ENCODE measurements at places on chromosomes 6 and 20.

GRCh38 chr6:38571721-38572120, 68.0 kb downstream of the BTBD9 start:
- no peak for DNase-seq

GRCh38 chr20:43690943-43691598, 24.2 kb downstream of the MYBL2 start:
- no peak for DNase-seq

DNA sequence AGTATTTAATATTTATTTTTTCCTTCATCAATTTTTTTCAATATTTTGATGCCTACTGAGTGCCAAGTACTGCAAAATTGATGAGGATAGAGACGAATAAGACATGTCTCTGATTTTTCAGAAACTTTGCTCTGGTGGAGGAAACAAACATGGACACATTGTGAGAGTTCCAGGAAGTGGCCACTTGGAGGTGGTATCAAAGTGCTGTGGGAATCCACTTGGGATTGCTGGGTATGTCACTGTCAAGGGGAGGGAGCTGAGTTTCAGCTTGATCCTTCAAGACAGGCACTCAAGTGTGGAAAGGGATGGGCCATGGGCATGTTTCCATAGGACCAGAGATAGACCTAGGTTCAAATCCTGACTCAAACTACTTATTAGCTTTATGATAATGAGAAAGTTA, 24.5 kb upstream of the ABCC10 start:
- no peak for DNase-seq

- no peak for DNase-seq
Measured at GRCh38 chr6:152575621-152576150, 61.5 kb downstream of the SYNE1 start.

GRCh38 chr6:25202504-25202903, 76.7 kb upstream of the CARMIL1 start:
- DNase-seq: no peak

- DNase-seq: no peak
Measured at GRCh38 chr6:18451756-18452155, 64.6 kb downstream of the RNF144B start.

DNA sequence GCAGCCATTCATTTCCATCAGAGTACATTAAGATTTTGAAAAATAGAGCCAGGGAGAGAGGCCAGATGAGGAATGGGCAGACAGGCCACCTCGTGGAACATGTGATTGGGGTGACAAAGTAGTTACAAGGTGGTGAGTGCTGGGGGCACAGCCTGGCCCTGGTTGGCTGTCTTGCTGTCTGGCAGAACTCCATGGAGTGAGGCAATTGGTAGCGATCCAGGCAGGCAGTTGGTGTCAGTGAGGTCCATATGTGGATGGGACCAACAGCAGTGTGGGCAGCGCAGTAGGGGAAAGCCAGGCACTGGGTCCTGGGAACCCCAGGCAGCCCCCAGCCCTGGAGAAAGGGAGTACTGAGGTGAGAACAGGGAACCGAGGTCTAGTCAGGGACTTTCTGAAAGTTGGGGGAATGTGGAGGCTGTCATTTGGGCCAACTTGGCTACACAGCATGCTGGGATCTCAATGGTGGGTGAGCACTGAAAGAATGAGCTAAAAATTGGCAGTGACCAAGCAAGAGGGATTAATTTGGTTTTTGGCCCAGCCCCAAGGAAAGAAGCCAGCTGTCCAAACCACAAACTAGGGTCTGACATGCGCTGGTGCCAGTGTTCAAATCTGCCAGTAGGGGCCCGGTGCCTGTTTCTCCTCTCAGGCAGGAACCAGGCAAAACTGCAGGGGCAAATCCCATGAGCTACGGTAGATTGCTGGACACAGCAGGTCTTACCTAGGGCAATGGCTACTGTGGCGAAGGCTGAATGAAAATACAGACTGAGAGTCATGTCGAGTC, 61.4 kb upstream of the E2F3 start:
- no peak for DNase-seq

DNA sequence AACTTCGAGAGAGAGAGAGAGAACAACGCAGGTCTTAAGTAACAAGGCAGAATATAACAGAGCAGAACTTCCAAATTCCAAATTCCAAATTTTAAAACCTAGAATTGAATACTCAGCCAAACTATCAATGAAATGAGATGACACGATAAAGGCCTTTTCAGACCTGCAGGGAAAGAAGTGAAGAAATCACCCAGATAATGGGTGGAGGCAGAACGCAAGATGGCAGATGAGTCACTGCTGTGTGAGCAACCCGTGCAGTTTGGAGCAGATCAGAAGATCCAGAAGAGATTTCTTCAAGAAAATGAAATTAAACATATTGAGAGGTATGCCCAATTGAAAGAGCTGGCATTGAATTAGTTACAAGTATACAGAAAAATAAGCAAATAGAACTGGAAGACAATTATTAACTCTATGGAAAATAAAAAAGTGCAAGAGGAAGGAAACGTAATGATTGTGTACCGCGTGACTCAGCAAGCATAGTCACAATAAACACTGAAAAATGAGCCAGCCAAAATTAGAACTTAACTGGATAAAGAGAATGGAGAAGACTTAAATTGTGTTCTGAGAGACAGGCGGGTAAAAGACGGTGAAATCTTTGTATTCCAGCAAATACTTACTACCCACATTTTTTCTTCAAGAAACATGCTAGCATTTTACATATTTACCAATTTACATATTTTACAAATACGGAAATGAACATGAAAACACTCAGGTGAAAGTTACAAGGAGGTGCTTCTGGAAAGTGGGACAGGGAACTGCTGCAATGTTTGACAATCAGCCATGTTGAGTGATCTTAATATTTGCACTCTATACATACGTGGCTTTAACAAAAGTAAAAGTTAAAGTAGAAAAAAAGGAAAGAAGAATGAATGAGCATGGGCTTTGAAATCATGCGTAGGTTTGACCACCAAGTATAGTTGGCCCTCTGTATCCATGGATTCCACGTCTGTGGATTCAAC, 87.9 kb upstream of the CDYL start:
- no peak for DNase-seq

GRCh38 chr20:7792150-7792869, 147.9 kb downstream of the HAO1 start:
- DNase-seq: no peak

GRCh38 chr6:3085074-3085473, 16.8 kb downstream of the RIPK1 start:
- no peak for DNase-seq

DNA sequence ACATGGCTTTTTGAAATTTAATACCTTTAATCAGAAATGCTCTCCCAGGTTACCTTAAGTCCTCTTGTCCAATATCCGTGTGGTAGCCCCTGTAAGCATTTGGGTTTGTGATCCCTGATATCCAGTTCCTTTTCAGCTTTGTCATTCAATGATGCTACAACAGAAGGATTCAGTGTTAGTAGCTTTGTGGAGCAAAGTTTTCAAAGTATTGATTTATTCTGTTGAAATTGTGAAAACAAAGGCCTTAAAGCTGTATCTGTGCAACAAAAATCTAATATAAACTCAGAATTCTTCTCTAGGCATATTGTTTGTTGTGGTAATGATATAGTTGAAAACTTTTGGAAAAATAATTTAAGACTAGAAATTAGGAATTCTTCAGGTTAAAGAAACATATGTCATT, 91.9 kb downstream of the ADGRB3 start:
- no peak for DNase-seq

GRCh38 chr20:16433293-16433580, 140.0 kb downstream of the KIF16B start:
- no peak for DNase-seq

- DNase-seq: no peak
Measured at GRCh38 chr20:9195031-9195430, 126.1 kb downstream of the PLCB4 start.

DNA sequence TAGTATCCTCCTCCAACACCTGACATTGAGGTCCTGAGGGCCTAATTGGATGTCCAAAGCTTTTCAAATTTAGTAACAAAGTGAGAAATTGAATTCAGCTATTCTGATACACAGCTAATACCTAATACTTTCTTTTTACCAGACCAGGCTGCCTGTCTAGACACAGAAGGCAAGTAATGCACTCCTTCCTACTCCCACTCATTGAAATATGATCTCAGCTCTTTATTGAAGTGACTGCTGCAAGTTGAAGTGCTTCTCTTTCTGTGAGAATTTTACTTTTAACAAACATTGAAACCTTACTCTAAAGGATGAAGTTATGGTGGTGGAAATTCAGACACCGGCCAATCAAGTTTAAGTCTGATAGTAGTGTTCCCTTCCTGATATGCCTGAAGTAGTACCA, 90.8 kb upstream of the OGFRL1 start:
- no peak for DNase-seq

DNA sequence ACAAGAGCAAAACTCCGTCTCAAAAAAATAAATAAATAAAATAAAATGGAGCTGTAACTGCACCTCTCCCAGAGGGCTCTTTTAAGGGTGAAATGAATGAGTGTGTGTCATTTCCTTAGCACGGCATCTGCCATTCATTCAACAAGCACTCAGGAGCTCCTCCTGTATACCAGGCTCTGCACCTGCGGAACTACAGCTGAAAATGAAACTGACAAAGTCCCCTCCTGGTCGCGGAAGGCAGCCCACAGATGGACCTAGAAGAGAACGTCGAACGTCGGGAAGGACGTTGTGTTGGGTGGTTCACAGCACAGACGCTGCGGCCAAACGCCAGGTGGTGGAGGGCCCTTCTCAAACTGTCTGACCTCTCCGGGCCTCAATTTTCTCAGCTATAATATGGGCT, 256.4 kb downstream of the TFAP2C start:
- no peak for DNase-seq

GRCh38 chr6:2616811-2617210, 133.9 kb downstream of the MYLK4 start:
- DNase-seq: no peak

DNA sequence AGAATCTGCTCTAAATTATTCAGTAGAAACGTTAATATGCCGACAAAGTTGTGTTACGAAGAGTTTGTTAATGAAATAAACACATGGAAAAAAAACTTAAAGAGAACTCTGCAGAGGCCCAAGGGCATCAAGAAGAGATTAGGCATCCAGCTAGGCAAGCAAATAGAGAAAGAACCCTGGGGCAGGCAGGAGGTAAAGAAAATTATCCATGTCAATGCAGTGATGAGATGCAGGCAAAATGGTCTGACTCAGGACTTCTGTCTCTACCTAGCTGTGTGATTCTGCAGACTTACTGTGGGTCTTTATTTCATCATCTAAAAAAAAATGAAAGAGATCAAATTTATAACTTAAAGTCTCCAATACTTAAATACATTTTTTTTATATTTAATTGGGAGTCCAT, 448.0 kb downstream of the HAO1 start:
- no peak for DNase-seq

DNA sequence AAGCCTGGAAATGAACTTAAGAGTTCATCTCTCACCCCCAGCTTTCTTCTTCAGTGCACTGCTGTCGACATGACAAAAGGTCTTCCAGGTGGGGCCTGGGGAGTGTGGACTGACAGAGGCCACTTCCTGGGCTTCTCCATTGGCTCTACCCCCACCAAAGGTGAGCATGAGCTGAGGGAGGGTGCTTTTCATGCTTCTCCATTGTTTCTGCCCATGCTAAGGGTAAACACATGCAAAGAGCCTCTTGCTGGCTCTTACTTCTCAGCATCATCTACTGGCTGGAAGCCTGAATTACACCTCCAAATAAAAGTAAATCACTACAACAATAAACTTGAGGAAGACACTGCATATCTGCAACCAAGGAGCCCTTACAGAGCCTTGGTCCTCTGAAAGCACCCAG, 227.2 kb downstream of the EPM2A start:
- no peak for DNase-seq

GRCh38 chr6:144898741-144899140, 613.6 kb downstream of the UTRN start:
- no peak for DNase-seq

DNA sequence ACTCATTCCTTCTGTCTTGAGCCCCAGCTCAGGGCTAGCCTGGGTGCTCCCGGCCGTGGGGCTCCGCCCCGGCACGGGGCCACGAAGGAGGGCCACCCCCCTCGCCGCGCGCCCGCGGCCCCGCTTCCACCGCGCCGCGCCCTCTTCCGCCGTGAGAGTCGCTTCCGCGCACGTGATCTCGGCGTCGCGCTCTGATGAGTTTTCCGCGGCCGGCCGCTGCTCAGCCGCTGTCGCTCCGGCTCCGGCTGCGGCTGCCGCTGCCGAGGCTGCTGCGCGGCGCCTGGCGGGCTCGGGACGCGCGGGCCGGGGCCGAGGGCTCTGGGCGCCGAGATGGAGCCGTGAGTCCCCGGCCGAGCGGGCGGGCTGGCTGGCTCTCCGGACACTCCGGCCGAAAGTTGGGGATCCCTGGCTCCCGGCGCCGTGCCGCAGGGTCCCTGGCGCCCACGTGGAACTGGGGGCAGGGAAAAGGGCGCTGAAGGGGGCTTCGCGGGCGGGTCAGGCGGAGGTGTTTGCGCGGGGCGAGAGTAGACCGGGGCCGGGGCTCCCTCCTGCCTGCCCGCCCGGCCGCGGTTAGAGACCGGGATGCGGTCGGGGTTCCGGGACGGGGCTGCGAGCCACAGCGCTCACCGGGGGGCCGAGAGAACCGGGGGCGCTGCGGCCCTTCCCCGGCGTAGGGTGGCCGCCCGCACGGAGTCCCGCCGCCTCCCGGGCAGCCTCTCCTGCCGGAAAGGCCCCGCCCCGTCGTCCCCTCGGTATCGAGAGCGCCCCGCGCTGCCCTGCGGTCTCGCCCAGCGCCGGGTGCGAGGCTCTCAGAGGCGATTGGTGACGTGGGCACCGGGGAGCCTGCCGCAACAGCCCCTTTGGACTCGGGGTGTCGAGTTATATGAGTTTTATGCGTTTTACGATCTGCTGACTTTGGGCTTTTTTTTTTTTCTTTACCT, at the start of gene TMEM181:
TMEM181 (plus strand) TSS at position 197 of the 941 bp plus-strand sequence; CDS start at position 331, 134 bp downstream.
- DNase-seq: peak; percentile 9

GRCh38 chr20:40497899-40498691, 190.9 kb downstream of the MAFB start:
- DNase-seq: no peak

GRCh38 chr20:64216036-64216435, 39.5 kb upstream of the PCMTD2 start:
- DNase-seq: no peak

- no peak for DNase-seq
Measured at GRCh38 chr6:125961117-125961516, 4.5 kb downstream of the HINT3 start.

DNA sequence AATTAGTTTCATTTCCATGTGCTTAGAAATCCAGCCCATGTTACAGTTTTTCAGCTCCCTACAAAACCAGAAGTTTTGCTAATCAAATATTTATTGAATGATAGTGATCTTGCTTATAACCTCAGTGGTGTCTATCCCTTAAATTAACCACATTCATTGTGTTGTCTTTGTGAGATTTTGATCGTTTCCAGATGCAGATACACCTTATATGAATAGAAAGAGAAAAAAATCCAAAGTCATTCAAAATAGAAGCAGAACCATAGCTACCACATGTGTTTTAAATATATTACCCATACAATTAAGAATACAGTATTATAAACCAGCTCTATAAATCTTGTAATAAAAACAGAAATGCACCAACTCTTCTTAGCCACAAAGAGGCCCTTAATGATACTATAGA, 60.6 kb upstream of the RREB1 start:
- DNase-seq: no peak

GRCh38 chr20:49288250-49288751, 10.4 kb upstream of the ZNFX1 start:
- no peak for DNase-seq

Measured in NCI-H1436 treated with DMSO at 0.1 percent for 48 hours (cell line).